ENCODE measurements at places on chromosomes 1 and 21. TPM values are rescaled to one million over a fixed set of nuclear protein-coding genes. Genes with fewer than 3 reads are reported as not detected.

The STMN1 gene
- total RNA-seq, result 20.3 TPM

The MCM3AP gene
- 170 TPM for total RNA-seq

The G0S2 gene
- 2,367 TPM for total RNA-seq

The FMN2 gene
- total RNA-seq, result 1.4 TPM

The AUNIP gene
- total RNA-seq, result not detected

The PYHIN1 gene
- total RNA-seq, result 7.0 TPM

The TNFRSF1B gene
- total RNA-seq, result 37.3 TPM

The TDRD5 gene
- total RNA-seq, result 1.5 TPM

The ARHGAP29 gene
- total RNA-seq, result 106 TPM

The LCE1C gene
- not detected for total RNA-seq

The SYCP1 gene
- not detected for total RNA-seq

The MANEAL gene
- total RNA-seq, result 1.1 TPM

The CD244 gene
- 3.2 TPM for total RNA-seq

The PTPRC gene
- 58.4 TPM for total RNA-seq

The DNAJC28 gene
- 1.7 TPM for total RNA-seq

The FCRL1 gene
- not detected for total RNA-seq

The SELP gene
- total RNA-seq, result 15.0 TPM

The NCAM2 gene
- 3.4 TPM for total RNA-seq

The CNKSR1 gene
- total RNA-seq, result not detected

The DEPDC1 gene
- 2.4 TPM for total RNA-seq

The XKR8 gene
- total RNA-seq, result 4.9 TPM

The LCE1E gene
- total RNA-seq, result not detected

The SLC16A4 gene
- total RNA-seq, result 3.1 TPM

The MRPL55 gene
- 51.0 TPM for total RNA-seq

The GUCA2B gene
- not detected for total RNA-seq

The IFFO2 gene
- total RNA-seq, result 4.6 TPM

The KCNK1 gene
- total RNA-seq, result not detected

The OR2L2 gene
- 0.19 TPM for total RNA-seq

The CPT2 gene
- 27.5 TPM for total RNA-seq

The GJA9 gene
- not detected for total RNA-seq

The LDLRAD2 gene
- not detected for total RNA-seq

Data from subcutaneous adipose tissue (tissue), 4 donors.